ENCODE measurements at places on chromosomes 16 and 17. TPM values are rescaled to one million over a fixed set of nuclear protein-coding genes. Genes with fewer than 3 reads are reported as not detected.

DNA sequence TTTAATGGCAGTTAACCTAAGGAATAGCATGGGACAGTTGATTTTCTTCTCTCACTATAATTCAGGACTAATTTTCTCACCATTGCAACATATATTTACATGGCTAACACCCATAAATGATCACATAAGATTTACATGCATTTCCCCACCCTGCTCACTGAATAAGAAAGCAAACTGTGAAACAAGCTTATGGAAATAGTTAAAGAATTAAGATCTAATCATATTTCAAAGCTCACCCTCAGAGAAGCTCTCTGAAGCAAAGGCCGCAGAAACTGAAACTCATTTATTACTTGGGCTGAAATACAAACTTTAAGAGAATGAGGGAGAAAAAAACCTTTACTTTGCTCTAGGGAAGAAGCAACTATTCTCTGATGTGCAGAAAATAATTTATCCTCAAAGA lies 218.7 kb upstream of the AXIN2 start:
- no peak for DNase-seq

- DNase-seq: peak; percentile 13
Measured at GRCh38 chr17:18185832-18186626, 2.4 kb downstream of the ALKBH5 start.

- DNase-seq: no peak
Measured at GRCh38 chr17:31148205-31148604, 53.4 kb downstream of the NF1 start.

Gene MYH4
- under 0.01 TPM for total RNA-seq

GRCh38 chr16:61887903-61888302 lies 148.3 kb downstream of the CDH8 start:
- DNase-seq: peak; percentile 50

DNA sequence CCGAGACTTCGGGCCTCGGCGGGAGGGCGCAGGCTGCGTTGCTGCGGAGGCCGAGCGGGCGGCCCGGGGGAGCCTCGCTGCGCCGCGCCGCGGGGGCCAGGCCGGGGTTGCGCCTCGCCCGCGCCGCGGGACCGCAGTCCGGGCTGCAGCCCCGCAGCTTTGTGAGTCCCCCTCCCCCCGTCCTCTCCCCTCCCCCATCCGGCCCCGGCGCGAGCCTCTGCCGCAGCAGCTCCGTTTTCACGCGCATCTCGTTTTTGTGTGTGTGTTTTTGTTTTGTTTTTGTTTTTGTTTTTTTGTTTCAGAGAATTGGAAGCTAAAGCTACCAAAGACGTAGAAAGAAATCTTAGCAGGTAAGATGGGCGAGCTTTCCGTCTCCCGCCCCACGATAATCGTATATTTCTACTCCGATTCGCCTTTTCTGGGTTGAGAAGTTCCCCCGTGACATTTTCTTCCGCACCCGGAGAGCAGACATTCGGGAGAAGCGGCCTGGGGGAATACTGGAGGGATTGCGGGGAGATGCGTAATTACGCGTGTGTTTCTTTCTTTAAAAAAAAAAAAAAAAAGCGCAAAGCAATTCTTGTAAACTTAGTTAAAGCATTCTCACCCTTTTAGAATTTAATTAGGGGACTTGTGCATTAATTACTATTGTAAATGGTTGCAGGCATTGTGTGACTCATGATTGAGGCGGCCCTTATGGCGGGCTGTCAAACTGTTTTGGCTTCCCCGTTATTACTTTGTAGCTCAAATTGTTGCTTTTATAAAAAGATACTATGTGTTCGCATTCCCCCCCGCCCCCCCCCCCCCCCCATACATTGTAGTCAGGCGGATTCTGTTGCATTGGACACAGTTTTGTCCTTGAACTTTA lies 732 bp downstream of the TNRC6A start:
- DNase-seq: peak; percentile 38

Gene CYBC1
- total RNA-seq: 38.0 TPM

- DNase-seq: peak; percentile 82
Measured at GRCh38 chr17:27241346-27241946, 52.5 kb upstream of the WSB1 start.

DNA sequence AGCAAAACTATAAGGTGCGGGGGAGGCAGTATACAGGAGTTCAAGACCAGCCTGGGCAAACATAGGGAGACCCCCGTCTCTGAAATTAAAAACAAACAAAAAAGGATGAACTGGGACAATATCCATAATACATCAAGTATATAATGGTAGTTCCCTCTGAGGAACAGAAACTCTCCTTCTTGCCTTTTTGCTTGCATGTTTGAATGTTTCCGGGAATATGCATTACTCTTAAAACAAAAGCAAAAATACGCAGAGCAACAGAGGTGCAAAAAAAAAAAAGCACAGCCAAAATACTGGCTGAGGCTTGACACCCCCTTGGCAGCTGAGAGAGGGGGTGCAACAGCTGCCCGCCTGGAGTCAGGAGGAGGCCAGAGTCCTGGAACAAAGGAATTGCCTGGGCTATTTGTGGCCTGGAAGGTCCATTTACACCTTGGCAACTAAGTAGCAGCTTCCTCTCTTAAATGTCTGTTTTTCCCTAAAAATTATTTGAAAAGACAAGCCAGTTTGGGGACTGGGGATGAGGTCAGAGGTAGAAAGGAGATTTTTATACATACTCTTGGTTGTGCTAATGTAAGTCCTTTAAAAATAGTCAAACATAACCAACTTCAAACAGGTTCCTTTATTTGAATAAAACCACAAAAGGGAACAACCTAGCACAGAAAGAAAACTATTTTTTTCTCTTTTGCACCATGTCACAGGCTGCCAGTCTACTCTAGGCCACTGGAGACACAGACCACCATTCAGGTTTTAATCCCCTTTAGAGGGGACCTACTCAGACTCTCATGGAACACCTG lies 19.5 kb downstream of the USP7 start:
- DNase-seq: no peak

Gene C1QL1
- not detected for total RNA-seq

DNA sequence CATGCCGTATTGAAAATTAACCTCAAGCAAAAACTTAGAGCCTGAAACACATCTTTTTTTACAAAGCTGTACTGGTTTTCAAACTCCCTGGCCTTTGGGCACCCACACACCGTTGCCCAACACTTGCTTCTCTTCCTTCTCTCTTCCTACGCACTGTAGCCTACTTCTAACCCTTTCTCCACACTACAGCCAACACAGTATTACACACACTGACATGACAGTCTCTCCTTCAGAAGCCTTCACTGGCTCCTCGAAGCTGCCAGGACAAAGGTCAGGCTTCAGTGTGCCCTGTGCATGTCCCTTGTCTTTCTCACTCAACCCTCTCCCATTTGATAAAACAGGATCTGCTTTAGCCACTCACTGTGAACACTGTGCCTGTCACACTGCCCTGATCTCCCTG lies 8.0 kb downstream of the FANCA start:
- no peak for DNase-seq

Gene BEAN1
- 22.1 TPM for total RNA-seq

DNA sequence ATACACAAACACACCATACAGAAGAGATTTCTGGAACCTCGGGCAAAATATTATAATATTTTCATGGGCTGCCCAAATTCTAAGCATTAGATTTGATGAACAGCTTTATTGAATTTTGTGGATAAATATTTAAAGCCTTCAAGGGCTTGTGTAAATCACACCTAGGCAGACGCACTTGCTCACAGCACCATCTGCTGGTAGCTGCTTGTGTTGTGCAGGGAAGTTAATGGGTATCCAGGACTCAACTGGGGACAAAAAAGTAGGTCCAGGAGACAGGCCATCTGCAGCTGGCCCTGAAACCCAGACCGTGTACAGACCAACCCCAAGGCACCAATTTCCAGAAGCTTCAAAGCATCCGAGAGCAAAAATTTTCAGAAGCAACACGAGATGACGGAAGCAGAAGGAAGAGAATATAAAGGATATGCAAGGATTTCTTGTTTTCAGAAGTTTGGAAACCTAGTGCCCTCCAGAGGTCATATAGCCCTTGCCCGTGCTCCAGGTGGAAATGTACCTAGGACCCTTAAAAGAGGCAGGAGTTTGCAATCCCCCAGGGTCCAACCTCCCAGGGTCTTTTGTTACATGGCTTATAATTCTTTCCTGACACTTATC lies 140.0 kb downstream of the CHD9NB start:
- DNase-seq: peak; percentile 65

GRCh38 chr17:14506364-14506763 lies 205.5 kb downstream of the HS3ST3B1 start:
- no peak for DNase-seq

DNA sequence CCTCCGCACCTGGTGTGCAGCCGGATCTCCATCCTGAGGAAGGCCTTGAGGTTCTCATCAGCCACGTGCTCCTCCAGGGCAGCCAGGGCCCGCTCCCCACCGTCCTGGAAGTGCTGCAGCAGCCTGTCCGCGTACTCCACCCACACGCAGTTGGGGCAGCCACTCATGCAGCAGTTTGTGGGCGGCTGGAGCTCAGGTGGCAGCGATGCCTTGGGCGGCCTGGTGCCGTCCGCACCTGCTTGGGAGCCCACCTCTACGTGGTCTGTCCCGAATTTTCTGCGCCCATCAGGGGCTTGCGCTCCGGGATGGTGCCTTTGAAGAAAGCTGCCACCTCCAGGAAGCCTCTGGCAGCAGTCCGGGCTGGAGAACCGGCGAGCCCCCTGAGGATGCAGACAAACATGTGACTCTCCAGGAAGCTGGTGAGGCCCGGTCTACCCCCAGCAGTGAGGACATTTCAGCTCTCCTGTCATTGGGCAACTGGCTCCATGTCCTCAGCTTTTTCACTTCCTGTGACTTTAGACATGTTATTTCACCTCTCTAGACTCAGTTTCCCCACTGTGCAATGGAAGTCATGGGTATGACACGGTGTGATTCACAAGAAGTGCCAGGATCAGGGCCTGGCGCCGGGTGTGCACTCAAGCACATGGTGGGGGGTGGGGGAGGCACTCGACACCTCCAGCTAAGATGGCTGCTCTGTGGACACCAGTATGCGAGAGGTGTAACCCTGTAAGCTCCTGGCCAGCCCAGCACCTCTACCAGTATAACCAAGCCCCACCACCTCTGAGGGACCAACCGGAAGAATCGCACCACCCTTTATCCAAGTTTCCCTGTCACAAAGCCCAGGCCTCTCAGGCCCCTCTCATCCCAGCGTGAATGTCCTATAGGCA lies 957 bp downstream of the OXLD1 start:
- DNase-seq: no peak

Gene CFAP97D1
- 1.4 TPM for total RNA-seq

DNA sequence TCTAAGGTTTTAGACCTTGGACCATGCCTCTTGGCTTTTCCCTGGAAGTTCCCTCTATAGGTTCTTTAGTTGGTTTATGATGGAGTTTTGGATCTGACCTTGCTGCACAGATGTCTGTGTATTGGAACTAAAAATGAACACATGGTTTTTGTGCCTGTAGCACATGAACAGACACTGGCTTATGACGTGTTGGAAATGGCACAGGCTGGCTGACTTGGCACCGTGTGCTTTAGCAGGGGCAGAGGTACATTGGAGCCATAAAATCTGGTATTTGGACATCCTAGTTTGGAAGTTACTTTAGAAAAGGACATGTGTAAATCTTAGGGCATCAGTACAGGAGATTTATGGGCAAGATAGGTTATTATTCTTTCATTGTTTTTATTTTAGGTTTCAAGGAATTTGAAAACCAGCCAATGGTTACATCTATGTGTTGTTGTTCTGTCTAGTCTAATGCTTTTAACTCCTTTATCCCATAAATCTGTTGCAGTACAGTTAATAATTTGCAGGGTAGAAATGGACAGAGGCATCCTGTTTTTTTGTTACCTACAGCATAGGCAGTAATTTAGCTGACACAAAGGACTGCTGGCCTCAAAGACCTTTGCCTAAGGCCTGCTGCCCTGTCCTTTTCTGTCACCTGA lies 6.0 kb downstream of the SOCS7 start:
- DNase-seq: no peak

Gene PGAP3
- 12.8 TPM for total RNA-seq

Gene NTN1
- 5.8 TPM for total RNA-seq

- no peak for DNase-seq
Measured at GRCh38 chr17:10025976-10026901, 121.2 kb upstream of the RCVRN start.

GRCh38 chr16:11780991-11781680 lies 15.9 kb downstream of the ZC3H7A start:
- no peak for DNase-seq

DNA sequence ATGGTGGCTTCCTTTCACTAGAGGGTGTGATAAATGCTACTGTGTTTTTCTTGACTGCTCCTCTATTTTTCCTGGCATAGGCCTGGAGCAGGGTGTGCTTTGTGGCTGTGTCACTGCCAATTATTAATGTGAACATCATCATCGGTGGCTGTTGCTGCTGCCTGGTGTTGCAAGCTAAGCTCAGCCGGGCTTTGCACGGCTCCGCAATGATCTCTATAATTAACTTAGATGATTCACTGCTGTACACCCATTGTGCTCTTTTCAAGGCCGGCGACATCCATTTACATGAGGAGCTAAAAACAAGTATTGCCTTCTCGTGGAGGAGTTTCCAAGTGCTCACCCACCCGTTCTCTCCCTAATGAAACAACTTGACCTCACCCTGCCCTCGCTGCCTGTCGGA lies 160.1 kb upstream of the IRX3 start:
- DNase-seq: no peak

- no peak for DNase-seq
Measured at GRCh38 chr16:4385789-4386450, 14.3 kb downstream of the VASN start.

Gene SMPD3
- total RNA-seq: 0.48 TPM

Gene CLDN6
- total RNA-seq: 0.72 TPM

DNA sequence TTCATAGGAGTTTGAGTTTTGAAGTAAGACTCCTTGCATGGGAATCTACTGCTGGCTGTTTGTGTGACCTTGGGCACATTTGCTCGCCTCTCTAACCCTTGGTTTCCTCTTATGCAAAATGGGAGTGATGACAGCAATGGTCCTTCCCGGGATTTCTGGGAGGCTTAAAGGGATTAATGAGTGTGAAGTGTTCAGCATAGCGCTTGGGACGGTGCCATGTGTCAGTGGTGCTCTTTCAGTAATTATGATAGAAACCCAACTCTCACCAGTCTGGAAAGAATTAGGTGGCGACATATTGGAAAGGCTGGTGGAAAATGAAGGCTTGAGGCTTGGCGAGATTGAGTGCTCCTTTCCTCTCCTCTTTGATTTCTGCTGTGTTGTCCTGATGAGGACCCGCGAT lies 429.2 kb upstream of the EEF2KMT start:
- DNase-seq: no peak

- DNase-seq: no peak
Measured at GRCh38 chr16:88327561-88328312, 55.0 kb upstream of the ZNF469 start.

DNA sequence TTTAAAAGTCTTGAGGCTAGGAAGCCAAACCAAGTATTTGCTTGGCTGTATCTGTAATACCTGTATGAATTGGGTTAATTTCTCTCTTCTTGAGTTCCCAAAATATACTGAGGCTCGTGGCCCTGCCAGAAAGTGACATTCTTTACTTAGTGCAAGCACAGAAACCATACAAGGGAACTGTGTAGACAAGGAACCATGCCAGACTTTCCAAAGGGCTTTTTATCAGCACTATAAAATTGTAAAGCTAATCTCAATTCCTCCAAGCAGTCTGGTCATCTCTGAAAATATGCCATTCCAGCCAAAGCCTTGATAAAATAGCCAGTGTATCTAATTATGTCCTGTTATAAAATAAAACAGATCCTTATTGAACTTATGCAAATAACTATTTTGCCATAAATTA lies 7.2 kb upstream of the CRYM start:
- peak; percentile 89 for DNase-seq

GRCh38 chr16:80323808-80324195 lies 217.0 kb upstream of the DYNLRB2 start:
- DNase-seq: no peak

Gene DHRS7C
- not detected for total RNA-seq

Data from umbilical cord (tissue), 2 donors.